ENCODE measurements at places on chromosomes 7 and 10.

DNA sequence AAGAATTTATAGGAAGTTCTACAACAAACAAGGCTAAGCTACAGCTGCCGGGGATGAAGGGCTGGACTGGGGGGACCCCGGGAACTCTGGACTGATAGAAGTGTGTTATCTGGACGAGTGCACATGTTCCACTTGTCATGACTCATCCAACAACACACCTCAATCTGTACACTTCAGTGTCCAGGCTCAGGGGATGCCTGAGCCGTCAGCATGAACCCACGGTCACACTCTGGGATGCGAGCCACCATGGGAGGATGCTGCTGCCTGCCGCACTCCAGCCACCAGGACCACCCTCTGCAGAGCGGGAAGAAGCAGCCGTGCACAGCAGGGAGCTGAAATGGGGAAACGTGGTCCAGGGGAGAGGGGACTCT lies 67.5 kb downstream of the MAD1L1 start:
- DNase-seq: no peak

DNA sequence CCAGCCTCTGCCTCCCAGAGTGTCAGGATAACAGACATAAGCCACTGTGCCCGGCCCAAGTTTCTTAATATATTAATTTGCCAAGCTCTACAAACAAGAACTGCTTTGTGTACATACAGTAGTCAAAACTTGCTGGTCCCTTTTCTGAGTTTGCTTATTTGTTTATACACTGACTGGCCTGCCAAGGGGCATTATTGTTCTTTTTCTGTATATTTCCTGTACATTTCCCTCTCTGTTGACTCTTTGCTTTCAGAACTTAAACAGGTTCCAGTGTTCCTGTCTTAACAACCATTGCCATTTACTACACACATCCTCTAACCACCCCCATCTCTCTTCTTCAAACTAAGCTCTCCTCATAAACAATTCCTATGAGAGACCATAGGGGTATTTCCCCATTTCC lies 61.5 kb upstream of the RPA3 start:
- no peak for DNase-seq

GRCh38 chr10:62162261-62162981 lies 106.2 kb downstream of the RTKN2 start:
- DNase-seq: no peak

- no peak for DNase-seq
Measured at GRCh38 chr10:6988654-6989053, 408.6 kb upstream of the PRKCQ start.

DNA sequence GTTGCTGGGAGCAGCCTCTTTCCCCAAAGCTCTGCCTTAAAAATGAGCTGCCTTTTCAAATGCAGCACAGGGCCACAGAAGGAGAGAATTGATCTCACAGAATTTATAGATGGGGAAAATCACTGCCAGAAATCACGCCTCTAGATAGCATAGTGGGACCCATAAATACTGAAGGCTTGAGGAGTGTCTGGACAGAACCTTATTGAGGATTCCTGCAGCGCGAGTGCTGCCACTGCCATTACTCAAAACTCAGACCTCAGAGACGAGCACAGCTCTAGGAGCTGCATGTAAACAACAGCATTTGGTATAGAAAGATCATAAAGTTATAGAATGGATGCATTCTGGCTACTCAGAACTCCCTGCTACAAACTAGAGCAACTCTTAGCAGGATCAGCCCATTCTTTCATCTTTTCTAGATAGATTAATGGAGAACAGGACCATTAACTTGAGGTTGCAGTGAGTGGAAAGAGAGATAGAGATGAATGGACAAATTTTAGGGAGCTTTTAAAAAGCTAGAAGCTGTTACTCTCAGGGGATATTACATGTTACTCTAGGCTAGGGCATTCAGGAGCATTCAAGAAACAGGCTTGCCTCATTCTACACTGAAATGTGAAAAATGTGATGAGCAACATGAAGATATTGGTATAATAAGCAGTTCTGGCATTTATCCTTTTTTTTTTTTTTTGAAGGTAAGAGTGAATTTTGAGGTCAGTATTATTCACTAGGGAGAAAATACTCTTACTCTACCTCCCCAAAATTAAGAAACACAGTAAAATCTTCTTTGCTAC lies 267.2 kb upstream of the SLC26A5 start:
- DNase-seq: no peak

GRCh38 chr7:20284003-20284770 lies 46.5 kb upstream of the ITGB8 start:
- no peak for DNase-seq

DNA sequence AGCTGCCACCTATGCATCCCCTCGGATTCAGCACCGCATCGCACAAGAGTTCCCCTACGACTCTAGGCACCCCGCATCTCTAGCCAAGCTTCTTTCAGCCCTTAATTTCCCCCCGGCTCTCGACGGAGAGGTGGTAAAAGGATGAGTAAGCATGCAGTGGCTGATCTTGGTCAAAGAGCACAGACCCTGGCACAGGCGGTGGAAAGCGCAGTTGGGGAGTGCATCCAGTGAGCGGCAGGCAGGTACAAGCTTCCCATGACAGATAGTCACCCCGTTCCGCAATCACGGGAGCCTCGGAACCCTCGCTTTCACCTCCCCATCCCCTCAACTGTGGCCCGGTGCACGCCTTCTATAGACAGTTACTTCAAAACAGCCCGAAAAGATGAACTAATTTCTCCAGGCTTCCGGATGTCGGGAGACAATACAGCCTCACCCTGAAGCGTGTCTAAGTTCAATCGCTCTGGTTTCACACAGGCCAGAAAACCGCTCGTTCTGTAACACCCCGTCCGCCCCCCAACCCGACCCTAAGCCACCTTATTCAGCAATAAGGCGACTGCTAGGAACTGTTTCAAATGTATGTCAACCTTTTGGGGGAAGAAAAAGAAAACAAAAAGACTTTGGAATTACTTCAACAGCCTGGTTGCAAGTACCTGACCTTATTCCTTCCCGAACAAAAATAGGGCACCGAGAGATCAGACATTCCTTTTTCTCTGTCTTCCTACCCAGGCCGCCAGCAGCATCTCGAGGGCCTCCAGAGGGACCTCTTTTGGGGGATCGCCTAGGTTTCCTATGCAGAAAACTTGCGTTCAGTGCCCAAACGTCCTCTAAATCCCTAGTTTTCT lies 1.4 kb downstream of the RHEB start:
- no peak for DNase-seq

DNA sequence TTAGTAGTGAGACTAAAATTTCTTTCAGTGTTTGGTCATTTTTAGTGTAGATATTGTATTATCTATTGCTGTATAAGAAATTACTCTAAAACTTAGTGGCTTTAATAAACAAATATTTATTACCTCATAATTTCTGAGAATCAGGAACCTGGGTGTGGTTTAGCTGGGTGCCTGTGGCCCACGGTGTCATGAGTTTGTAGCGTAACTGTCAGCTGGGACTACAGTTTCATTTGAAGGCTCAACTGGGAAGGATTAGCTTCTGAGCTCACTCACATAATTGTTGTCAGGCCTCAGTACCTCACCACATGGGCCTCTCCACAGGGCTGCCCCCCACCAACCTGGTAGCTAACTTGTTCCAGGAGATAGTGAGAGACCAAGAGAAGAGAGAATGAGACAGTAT lies 98.5 kb downstream of the SRI start:
- DNase-seq: no peak

DNA sequence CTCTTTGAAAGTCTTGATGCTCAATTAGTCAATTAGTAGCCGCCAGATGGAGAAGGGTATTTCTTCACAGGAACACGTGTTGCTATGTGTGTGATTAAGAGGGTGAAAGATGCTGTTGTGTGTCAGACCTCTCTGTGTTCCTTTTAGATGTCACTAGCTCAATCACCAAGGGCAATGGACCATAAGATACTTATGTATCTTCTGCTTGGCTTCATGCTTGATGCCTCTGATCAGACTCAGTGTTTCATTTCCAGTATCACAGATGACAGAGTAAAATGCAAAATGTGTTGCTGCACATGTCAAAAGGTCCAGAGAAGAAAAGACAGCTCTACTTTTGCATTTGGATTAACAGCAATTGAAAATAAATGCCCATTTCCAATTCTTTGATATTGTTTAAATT lies 865.9 kb downstream of the CNTNAP2 start:
- no peak for DNase-seq

Data from NCI-H1930 (cell line).